ENCODE measurements at places on chromosomes 7 and 10.

DNA sequence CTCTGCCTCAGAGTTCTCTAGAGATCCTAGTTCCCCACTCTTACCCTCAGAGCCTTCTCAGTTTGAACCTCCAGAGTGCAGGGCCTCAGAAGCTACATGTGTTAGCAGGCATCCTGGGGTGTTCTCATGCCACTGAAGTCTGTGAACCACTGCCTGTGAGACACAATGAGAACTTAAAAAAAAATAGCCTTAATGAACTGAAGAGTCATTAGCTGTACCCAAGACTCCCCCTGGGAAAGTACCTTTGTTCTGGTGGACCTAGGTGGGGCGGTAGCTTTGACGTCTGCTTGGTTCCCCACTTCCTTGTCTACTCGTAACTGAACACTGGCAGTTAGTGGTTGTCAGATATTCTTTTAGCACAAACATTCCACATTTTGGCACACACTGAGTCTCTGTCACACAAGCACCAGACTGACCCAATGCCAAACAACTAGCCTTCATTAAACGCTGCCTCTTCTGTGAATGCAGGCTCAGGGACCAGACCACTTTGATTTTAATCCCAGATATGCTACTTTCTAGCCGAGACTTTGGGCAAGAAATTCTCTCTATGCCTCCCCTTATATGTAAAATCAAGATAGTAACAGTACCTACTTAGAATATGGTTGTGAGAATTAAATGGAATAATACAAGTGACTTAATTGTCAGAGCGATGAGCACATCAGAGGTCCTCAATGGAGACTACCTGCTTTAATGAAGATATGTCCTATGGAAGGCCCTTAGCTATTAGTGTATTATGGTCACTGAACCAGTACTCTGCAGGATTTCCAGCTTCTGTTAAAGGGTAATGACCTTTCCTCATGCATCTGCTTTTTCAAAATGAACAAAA is 75.3 kb upstream of the CC2D2B start:
- DNase-seq = no peak

DNA sequence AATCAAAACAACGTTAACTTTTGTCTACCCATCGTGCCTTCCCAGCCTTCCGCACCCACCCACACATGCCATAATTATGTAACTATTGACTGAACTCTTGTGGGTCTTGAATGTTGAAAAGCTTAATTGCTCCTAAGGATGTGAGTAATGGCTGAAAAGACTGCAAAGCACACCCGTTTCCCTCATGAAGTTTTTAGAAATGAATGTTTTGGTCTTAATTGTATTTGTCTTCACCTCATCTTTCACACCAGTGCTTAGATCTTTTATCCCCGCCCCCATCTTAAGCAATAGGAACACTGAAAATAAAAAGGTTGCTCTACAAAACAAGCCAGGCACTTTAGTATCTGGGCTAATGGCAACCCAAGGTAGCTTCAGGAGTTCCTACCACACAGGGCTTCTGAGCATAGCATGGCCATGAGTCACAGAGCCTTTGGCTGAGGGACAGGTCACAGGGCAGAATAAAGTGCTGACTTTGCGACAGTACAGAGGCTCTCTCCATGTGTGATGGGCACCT is 690.5 kb downstream of the PARD3 start:
- no peak for DNase-seq

DNA sequence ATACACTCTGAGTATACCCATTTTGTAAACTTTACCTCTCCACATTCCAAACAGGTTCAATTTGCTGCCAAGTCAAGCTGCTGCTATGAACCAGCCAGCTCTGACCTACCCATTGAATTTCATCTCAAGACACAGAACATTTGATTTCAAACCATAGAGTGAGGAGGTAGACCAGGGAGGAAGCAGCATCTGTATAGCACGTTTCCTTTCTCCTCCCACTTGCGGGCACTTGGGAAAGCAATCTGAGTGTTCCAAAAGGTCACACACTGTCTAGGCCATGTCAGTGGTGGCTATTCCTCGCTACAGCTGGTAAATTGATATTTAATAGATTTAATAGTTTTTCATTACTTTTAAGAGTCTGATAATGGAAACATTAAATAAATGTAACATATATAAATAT is 147.8 kb upstream of the EEPD1 start:
- no peak for DNase-seq

- no peak for DNase-seq
These were observed 73.9 kb downstream of the VTI1A start for GRCh38 chr10:112520914-112521313.

DNA sequence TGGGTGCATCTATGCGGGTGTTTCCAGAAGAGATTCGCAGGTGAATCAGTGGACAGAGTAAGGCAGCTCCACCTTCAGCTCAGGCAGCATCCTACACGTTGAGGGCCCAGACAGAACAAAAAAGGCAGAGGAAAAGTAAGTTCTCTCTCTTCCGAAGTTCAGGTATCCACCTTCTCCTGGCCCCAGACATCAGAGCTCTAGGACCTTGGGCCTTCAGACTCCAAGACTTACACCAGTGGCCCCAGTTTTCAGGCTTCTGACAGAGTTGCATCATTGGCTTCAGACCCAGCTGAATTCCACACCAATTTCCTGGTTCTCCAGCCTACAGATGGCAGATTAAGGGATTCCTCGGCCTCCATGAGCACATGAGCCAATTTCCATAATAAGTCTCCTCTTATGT is 102.2 kb upstream of the GPR26 start:
- no peak for DNase-seq

All from right renal cortex interstitium (tissue), 3 donors.